ENCODE measurements at places on chromosomes 11 and 22.

- no peak for DNase-seq
Observed at GRCh38 chr11:78417175-78417887, at the start of gene GAB2. GAB2 (minus strand) TSS chr11:78417820; CDS start chr11:78417720, 100 bp downstream.

DNA sequence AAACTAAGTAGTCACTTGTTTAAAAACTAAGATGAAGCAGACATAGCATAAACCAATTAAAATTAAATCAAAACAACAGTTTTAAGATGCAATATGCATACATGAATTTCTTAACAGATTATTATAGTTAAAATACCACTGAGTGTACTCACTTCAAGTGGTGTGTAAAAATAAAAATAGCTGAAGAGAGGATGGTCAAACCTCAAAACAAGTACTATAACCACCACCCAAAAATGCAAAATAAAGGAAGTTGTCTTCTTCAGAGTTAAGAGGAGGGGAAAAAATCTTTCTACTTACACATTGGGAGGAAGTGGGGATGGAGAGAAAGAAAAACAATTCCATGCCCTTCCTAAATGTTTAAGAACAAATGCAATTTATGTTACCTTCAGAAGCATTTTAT, 31.9 kb downstream of the RRAS2 start:
- no peak for DNase-seq

DNA sequence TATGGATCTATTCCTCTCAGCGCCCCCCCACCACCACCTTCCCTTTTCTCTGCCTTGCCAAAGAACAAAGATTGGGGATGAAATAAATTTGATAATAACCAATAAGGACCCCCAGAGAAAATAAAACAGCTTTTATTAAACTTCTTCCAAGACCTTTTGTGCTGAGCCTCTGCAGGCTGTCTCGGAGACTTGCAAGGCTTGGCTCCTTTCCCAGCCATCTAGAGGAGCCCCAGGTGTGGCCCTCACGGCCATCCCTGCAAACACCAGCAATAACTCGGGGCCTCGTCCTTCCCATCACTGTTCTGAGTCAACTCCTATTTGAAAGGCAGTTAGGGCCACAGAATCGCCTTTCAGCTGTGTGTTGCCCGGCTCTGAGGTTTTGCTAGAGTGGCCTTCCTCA, 51.2 kb upstream of the LMO1 start:
- no peak for DNase-seq

- peak; percentile 56 for DNase-seq
Observed at GRCh38 chr22:46971099-46971763, 208.8 kb downstream of the TBC1D22A start.

DNA sequence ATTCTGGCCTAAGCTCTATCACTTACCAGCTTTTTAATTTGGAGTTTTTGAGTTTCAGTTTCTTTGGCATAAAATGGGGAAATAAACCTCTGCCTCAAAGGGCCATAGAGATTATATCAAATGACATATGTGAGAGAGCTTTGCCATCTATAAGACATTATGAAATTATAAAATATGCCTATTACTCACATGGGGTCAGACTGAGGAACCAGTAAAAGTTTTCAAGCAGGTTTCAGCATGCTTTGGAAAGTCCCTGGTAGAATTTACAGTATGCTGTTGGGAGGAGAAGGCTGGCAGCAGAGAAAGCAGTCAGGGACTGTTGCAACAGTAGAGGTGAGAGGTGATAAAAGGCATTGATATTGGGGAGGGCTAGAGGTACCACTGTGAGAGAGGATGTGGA, 13.6 kb upstream of the MTNR1B start:
- no peak for DNase-seq

- DNase-seq: no peak
Observed at GRCh38 chr22:29269230-29269604, 1.1 kb downstream of the EWSR1 start.

DNA sequence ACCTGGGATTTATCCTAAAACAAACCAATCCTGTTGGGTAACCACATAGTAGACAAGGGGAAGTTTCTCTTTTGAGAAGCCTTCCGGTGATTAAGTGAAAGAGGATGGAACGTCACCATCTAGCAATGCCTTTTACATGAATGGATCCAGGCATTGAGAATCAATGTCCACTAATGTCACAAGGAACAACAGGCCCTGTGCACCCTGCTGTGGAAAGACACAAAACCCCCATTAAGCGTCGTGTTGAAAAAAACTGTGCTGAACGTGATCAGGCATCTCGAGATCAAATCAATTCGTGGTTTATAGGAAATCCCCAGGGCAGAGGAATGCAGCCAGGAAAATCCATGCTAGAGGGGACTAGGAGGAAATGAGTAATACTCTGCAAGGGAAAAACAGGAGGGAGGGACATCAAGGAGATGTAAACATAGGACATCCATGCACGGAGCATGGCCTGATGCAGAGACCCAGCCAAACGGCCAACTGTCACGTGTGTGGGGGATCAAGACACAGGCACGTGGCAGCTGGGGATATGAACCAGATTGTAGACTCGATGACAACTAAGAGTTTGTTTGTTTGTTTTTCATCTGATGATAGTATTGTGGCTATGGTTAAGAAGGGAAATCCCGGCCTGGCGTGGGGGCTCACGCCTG, 38.6 kb upstream of the CARS1 start:
- DNase-seq: peak; percentile 80

GRCh38 chr22:19742160-19743066, 18.2 kb upstream of the TBX1 start:
- DNase-seq: no peak

GRCh38 chr11:25734591-25735211, 597.2 kb upstream of the ANO3 start:
- peak; percentile 36 for DNase-seq

DNA sequence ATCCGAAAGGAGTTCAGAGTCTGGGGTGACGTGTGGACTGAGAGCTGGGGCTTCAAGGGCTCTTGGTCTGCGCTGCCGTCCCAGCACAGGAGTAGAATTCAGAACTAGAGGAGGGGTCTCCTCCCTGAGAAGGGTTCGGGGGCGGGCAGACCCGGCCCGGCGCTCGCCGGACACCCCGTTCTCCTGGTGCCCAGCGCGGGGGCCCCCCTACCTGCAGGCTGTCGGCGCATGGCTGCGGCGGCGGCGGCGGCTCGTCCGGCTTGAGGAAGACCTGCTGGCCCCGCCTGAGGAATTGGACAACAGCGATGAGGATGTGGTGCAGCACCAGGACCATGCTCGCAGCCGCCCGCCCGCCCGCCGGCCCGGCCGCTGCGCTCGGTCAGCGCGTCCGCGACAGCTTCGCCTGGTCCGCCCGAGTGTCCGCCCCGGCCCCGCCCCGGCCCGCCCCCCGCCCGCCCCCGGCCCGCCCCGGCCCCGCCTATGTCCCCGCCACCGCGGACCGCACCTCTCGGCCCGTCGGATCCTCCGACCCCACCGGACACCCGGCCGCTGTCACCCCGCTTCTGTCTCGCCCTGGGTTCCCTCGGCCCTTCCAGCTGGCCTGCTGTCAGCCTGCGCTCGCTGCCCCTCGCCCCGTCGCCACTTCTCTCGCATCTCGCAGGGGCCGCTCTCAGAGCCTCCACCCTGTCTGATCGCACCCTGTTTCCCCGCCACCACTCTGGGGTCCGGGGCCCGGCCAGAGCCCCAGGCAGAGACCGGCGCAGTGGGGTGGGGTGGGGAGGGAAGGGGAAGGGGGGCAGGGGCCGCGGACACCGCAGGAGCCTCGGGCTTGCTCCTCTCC, 32.0 kb downstream of the PDE2A start:
- no peak for DNase-seq

- DNase-seq: no peak
Observed at GRCh38 chr11:596374-596773, 19.4 kb downstream of the IRF7 start.

DNA sequence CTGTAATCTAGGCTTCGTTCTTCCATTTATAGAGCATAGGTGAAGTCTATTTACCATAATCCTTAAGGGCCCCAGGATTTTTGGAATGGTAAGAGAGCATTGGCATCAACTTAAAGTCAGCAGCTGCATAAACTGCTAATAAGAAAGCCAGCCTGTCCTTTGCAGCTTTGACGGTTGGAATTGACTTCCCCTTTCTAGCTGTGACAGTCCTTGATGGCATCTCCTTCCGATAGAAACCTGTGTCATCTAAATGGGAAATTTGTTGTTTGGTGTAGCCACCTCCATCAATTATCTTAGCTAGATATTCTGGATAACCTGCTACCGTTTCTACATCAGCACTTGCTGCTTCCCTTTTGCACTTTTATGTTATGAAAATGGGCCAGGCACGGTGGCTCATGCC, 58.0 kb upstream of the GLYATL1B start:
- DNase-seq: no peak

DNA sequence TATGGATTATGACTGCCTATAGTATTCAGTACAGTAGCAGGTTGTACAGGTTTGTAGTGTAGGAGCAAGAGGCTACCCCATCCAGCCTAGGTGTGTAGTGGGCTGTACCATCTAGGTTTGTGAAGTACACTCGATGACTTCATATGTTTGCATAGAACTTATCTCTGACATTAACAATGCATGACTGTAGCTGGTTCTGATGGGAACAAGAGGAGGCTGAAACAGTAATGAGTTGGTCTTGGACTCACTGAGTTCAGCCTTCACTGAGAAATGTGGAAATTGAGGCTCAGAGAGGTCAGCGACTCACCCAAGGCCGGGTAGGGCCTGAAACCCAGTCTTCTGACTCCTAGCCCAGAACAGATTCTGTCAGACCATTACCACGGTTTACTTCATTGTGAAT, 13.0 kb downstream of the MYO7A start:
- peak; percentile 55 for DNase-seq

DNA sequence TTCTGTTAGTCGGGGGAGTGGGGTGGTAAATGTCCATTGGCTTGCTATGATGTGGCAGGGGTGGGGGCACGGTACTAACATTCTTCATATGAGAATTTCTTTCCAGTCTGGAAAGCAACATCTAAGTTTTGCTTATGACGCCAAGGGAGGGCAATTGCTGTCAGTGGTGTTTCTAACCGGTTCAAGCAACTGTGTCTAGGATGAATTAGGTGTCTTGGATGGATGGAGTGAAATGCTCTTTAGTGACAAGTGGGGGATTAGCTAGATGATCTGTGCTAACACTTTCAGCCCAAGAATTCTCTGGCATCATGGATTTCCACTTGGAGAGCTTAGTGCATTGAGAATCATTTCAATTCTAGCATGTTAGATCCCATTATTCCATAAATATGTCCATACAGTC, 262.6 kb upstream of the SORL1-AS1 start:
- DNase-seq: no peak

GRCh38 chr11:130070846-130071200, 1.1 kb downstream of the APLP2 start:
- peak; percentile 43 for DNase-seq
